ENCODE measurements at places on chromosomes 16 and 17. TPM values are rescaled to one million over a fixed set of nuclear protein-coding genes. Genes with fewer than 3 reads are reported as not detected.

DNA sequence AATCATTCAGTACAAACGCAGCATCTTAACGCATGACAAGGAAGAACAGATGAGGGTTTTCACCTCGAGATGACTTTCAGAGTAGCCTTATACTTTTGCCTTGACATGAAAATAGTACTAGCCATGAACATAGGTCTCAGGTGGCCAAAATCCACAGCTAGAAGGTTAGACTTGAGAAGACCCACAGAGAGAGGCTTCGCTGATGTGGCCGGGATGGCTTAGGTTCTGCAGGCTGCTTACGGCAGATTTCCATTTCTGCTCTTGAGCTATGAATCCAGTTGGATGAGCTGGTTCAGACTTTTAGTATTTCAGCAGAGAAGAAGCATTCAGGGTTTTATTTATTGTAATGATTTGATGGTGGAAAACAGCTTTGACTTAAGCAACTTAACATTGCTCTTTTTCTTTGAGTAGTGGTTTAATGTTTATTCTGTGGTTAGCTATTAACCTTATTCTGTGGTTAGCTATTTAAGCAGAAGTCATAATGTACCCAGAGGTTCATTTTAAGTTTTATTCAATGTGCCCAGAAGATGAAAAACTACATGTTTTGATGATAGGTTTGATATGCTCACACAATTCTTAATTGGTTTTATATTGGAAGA, 7.6 kb downstream of the KRT24 start:
- DNase-seq = no peak

GRCh38 chr16:56744996-56745640, 15.2 kb downstream of the NUP93 start:
- DNase-seq = no peak

DNA sequence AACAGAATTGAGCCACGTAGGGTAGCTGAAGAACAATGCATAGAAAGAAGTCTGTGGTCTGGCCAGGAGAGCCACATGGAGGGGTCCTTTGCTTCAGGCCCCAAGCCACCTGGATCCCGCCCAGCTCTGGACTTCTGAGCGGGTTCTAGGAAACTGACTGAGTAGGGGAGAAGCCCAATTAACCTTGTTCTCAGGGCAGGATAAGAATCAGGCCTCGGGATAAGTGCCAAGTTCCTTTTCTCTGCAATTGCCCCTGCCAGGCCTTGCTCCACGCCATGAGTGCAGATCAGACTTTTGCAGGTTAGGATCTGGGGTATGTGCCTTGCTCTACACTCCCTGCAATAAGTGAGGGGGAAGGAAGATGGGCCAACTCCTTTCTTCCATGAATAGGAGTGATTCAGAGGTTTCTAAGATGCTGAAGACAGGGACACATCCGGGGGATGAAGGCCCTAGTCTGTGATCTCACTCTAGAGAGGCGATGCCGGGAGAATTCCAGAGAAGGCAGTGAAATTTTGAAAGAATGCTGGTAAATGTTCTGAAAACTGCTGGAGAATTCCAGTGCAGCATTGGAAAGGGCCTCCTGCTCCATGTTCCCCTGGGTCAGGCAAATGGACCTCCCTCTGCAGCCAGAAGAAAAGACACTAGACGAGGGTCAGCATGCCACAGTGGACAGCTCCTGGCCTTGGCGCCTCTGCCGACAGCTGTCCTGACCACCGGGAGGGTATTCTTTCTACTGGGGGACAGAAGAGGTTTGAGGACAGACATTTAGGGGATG, 5.8 kb downstream of the NEUROD2 start:
- no peak for DNase-seq

DNA sequence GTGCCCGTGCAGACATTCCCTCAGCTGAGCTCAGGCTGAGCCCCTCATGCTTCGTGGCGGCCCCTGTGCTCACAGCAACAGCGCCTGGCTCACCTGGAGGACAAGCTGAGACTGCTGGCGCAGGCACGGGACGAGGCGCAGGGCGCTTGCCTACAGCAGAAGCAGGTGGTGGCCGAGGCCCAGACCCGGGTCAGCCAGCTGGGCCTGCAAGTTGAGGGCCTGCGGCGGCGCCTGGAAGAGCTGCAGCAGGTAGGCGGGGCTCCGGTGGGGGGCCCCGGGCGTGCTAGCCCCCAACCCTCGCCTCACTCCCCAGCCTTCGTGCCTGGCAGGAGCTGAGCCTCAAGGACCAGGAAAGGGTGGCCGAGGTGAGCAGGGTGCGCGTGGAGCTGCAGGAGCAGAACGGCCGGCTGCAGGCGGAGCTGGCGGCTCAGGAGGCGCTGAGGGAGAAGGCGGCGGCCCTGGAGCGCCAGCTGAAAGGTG, 1.4 kb upstream of the RAC3 start:
- no peak for DNase-seq

DNA sequence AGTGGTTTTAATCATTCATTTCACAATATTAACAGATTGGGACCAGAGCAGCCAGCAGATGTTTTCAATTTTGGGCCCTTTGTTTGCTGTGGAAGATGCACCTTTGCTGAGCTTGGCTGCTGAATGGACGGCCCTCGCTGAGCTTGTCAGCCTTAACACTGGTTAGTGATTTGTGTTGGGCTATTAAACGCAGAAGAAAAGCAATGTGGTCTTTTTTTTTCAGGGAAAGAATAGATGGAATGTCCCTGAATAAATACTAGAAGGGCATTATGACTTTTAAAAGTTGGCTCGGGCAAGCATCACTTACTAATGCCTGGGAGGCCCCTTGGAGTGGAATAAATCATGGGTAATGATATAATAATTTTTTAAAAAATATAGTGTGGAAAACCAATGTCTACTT, 297.0 kb downstream of the MAP2K6 start:
- no peak for DNase-seq

DNA sequence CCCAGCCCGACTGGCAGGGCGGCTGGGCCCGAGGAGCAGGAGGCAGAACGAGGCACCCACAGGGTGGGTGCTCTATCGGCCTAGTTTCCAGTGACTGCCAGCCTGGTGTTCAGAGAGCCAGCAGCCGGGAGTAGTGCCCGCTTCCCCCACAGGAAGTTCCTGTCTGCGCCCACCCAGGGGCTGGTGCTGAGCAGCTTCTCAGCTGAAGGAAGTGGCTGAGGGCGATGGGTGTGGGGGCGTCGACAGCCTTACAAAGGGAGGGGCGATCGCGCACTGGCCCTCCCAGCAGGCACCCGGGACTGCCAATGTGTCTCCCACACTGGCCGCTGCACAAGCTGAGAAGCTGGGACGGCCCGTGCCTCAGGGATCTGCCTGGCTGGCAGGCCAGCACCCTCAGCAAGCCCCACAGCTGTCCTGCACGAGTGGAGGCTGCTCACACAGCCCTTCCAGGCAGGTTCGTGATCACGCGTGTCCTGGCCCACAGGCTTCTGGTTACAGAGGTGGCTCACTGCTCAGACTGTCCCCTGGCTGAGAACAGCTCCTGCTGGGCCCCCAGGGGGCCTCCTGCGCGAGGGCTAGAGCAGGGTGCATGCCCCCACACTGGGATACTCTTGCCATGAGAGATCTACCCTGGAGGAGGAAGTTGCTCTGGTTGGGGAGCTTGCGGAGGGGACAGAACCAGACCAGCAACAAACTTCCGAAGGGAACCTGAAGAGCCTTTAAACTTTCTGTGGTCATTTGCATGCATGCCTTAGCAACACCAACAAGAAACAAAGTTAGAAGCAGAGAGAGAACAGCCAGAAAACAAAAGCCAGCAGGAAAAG, 2.5 kb downstream of the RNF166 start:
- peak; percentile 55 for DNase-seq

DNA sequence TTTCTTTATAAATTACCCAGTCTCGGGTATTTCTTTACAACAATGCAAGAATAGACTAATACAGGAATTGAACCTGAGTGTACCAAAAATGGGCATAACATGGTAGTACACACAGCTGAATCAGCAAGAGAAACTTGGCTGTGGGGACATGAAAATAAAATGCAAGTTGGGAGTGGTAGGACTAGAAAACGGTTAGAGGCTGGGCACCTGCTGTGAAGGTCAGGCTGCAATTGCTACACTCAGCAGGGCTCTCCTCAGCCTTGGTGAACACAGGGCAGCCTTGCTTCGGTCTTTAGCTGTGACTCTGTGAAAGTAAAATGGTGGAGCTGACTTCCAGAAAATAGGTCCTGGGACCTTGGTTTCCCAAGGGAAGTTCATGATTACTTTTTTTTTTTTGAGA, 45.6 kb downstream of the CNGB1 start:
- DNase-seq = no peak

CD300LB gene
- not detected for total RNA-seq

DNA sequence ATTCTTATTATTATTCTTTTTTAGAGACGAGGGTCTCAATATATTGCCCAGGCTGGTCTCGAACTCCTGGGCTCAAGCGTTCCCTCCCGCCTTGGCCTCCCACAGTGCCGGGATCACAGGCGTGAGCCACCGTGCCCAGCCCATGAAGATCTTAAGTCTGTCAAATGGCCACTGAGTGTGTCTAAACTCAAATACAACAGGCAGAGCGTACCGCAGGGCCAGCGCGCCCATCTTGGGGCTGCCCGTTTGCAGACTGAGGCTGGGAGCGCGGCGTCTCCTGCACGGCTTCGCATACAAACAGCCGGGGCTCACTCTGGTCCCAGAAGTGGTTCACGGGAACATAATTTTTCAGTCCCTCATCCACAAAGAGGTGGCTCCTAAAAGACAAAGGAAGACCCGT, 30.3 kb downstream of the TMEM204 start:
- no peak for DNase-seq

DNA sequence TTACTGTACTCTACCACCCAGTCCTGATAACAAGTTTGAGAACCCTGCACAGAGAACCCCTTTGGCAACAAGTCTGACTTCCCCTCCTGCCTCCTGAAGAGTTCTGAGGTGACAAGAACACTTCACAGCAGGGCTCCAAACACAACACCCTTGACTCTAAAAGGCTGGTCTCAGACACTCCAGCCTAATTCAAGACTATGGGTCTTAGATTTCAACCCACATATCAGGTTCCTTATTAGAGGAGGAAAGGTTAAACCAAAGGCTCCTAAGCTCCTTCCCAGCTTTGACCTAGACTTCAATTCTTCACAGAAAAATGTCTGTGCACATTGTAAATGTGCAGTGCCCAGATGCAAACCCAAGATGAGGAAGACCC, 23.0 kb downstream of the RANBP10 start:
- DNase-seq = no peak

NGFR gene
- total RNA-seq = 8.9 TPM

SLC13A2 gene
- not detected for total RNA-seq

- DNase-seq = no peak
These were observed 19.0 kb downstream of the CENPX start for GRCh38 chr17:82003411-82004381.

GRCh38 chr17:20987511-20987910, 55.3 kb downstream of the USP22 start:
- no peak for DNase-seq

GRCh38 chr16:84874553-84874952, 54.8 kb downstream of the CRISPLD2 start:
- no peak for DNase-seq

OXLD1 gene
- 18.4 TPM for total RNA-seq

- peak; percentile 36 for DNase-seq
These were observed 715 bp downstream of the TLCD3A start for GRCh38 chr17:732902-733720.

DNA sequence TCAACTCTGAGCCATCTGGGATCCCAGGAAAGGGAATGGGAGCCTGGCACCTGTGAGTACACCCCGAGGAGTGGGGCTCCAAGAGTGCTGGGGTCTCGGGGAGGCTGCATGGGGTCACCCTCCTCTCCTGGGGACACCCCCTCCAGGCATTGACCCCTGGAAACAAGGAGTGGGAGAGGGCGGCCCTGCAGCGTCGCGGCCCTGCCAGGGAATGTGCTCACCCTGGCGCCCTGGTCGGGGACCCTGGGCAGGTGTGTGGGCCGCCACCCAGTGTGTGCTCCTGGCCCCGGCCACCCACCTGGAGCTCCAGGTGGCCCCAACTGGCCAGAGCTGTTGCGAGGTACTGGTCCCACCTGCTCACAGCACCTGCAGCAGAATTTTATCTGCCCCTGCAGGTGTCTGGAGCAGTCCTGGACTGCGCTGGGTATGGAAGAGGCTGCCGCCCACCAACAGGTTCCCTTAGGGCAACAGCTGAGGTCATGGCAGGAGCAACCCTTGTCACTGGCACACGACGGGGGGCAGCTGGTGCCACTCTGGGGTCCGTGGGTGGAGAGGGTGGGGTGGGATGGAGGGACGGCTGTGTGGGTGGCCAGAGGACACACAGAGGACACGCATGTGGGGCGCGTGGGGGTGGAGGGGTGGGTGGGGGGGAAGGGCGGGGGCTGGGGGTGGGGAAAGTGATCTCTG, 5.4 kb upstream of the PABPN1L start:
- DNase-seq = no peak

TNFRSF17 gene
- total RNA-seq = not detected

DNA sequence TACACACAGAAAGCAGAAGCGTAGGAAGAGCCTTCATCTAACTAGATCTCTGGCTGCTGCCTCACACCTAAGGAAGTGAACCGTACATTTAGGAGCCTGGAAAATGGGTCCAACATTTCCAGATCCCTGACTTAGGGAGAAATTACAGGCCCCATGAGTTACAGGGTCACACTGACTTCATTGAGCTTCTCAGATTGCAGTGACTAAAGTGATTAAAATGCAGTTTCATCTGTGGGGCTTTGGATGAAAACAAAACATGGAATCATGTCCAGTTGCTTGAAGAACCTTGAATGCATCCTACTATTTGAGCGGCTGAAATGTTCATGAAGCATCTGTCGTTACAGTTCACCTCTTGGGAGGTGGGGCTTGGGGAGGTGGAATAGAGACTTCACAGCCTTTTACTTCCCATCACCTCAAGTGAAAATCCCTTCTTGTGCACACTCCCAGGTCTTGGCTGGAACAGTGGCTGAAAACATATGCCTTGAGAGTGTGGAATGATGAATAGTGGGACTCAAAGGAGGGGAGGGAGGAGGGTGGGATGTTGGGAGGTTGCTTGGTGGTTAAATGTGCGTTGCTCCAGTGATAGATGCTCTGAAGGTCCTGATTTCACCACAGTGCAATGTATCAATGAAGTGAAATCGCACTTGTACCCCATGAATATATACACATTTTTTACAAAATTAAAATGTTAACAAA, 19.7 kb downstream of the TEKT3 start:
- no peak for DNase-seq

TRAPPC2L gene
- total RNA-seq = 52.7 TPM

- DNase-seq = no peak
These were observed 120.4 kb upstream of the IRX6 start for GRCh38 chr16:55203570-55203969.

DNA sequence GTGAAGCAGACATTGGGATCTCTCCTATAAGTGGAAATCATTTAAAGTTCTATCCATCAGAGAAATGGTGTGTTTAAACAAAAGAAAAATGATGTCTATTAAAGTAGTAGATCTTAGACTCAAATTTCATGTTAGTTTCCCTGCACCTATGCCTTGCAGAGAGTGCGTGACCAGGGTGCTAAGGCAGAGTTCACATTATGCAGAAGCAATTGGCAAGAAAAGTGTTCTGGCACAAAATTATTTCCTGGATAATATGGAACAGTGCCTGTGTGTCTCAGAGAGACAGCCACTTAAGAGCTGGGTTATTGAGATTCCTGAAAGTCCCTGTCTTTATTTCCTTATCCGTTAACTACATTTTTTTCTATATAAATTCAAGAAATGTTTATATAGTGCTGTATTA, 457.0 kb downstream of the CDH8 start:
- no peak for DNase-seq

SLC4A1 gene
- not detected for total RNA-seq
